ENCODE measurements at places on chromosomes 5 and 9.
A peak's percentile ranks its signal among the peaks of the same experiment; 100 is the strongest.

GRCh38 chr5:64653766-64654560 lies 36.3 kb upstream of the SHISAL2B start:
- DNase-seq: no peak

DNA sequence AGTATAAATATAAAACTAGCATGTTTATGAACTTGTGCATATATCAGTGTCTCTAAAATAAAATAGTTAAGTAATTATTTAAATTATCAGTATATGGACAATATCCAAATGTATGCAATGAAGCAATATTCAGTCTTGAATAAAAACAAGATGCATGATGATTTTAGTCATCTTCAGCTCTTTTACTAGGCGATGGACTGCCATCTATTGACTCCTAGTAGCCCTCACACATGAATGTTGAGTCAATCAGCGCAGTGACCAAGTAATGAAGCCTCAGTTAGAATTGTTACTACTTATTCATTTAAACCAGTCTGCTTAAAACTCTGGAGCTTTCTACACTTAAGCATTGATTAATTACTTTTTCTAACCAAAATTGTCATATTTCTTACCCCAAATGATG lies 92.9 kb upstream of the GRHPR start:
- peak; percentile 45 for DNase-seq

DNA sequence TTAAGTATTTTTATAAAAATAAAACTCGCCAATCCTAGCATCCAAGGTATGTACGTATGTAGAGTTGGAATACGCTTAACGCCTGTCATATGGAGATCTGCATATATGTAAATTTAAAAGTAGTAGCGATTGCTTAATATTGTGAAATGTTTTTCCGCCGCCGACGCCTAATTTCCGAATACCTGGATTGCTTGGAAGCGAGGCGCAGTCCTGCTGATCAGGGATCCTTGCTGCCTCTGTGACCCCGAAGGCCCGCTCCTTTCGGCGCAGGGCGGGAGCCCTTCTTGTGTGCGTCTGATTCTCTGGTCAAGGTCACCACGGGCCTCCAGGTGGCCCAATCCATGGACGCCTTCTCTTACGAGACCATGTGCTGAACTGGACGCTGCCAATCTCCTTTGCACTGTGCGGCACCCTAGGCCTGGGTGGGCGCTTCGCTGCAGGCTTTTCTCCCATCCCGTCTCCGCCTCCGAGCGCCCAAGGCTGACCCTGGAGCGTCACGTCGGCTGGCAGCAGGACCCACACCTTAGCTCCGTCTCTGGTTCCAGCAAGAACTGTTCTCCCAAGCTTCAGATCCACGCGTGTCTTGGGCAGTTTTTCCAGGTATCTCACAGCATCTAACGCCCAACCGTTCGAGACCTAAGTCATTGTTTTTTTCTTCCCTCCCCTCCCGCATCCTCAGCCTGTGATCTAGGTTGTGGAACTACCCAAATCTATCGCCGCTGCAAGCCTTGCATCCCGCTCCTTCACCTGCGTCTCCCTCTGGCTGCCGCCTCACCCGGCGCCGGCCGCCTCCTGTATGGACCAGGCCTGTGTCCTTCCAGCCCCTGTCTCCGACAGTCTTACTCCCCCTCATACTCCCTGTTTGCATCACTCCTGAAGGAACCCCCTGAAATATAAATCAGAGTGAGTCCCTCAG lies 3.6 kb upstream of the TRIM41 start:
- no peak for DNase-seq

DNA sequence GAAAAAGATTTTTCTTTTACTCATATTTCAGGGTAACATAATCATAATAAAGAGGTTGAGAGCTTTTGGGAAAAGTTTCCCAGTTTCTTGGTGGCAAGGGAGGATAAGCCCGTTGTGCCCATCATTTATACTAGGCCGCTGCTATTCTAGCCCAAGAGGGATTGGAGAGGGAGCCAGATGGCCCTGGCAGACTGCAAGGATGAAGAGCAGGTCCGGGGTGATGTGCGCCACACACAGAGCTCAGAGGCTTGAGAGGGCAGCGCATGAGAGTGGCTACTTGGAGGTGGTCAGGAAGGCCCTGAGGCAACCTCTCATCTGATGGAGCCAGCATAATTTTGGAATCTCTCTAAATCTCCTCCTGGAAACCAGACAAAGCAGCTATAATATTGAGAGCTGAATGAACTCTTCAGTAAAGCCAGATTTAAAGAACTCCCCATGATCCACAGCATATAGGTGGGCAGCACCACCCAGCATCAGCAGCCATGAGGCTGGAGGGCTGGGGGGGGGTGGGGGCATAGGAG lies 110.1 kb downstream of the MED27 start:
- DNase-seq: no peak
